SK-N-MC (cell line): ENCODE measurements at places on chromosomes 1 and 21.

- no peak for DNase-seq
Observed at GRCh38 chr1:22872981-22873664, 99.5 kb downstream of the LACTBL1 start.

DNA sequence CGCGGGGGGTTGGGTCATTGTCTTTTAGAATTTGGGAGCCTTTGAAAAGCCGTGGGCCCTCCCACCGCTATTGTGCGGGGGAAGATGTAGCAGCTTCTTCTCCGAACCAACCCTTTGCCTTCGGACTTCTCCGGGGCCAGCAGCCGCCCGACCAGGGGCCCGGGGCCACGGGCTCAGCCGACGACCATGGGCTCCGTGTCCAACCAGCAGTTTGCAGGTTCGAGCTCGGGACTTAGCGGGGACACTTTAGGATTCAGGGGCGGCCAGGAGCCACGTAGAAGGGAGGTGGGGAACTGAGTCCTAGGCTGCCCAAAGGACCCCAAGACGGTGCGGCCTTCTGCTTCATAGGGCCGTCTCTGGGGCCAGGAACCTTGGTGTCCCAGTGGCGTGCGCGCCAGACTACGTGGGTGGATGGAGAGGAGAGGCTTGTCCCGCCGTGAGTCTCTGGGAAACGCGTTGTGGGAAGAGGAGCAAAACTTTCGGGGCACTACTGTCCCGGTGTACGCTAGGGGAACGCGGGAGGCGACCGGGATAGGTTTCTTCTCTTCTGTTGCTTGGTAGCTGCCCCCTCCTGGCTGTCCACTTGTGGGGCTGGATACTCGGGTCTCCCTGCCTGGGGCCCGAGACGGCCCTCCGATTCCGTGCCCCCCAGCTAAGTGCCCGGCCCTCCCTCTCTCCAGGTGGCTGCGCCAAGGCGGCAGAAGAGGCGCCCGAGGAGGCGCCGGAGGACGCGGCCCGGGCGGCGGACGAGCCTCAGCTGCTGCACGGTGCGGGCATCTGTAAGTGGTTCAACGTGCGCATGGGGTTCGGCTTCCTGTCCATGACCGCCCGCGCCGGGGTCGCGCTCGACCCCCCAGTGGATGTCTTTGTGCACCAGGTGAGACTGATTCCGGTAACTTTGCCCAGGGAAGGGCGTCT is at the start of gene LIN28A:
Gene LIN28A (plus strand): TSS at position 112 of the 918 bp plus-strand sequence. CDS start 75 bp downstream, at position 187.
- DNase-seq = no peak

DNA sequence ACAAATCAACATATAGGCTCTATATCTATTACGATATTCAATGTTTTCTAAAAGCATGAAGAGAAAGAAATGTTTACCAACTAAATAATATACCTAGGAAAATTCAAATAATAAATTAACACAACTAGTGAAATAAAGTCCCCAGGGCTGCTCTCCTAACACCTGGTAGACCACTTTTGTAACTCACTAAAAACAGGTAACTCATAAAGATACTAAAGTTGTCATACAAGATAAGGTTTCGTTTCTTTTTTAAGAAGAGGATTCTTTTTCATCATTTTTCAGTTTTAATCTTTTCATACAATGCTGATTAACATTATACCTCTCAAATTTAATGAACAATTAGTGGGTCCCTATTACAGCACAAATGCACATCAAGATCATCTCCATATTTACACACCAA is 99.0 kb downstream of the ZZZ3 start:
- no peak for DNase-seq

DNA sequence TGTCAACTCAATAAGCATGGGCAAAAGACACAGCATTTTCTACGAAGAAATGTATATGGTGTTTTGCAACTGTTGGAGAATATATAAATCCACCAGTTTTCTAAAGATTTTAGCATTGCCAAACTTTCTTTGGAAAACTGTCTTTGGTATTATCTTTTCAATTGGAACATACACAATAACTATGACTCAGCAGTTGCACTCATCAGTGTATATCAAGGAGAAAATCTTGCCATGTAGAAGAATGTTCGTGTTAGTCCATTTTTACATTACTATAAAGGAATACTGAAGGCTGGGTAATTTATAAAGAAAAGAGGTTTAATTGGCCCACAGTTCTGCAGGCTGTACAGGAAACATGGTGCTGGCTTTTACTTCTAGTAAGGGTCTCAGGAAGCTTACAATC is 41.1 kb downstream of the PRKAA2 start:
- DNase-seq = no peak

DNA sequence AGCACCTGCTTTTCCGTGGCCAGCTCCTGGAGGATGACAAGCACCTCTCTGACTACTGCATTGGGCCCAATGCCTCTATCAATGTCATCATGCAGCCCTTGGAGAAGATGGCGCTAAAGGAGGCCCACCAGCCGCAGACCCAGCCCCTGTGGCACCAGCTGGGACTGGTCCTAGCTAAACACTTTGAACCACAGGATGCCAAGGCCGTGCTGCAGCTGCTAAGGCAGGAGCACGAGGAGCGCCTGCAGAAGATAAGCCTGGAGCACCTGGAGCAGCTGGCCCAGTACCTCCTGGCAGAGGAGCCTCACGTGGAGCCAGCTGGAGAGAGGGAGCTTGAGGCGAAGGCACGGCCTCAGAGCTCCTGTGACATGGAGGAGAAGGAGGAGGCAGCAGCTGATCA is 413 bp downstream of the UBL4B start:
- no peak for DNase-seq

DNA sequence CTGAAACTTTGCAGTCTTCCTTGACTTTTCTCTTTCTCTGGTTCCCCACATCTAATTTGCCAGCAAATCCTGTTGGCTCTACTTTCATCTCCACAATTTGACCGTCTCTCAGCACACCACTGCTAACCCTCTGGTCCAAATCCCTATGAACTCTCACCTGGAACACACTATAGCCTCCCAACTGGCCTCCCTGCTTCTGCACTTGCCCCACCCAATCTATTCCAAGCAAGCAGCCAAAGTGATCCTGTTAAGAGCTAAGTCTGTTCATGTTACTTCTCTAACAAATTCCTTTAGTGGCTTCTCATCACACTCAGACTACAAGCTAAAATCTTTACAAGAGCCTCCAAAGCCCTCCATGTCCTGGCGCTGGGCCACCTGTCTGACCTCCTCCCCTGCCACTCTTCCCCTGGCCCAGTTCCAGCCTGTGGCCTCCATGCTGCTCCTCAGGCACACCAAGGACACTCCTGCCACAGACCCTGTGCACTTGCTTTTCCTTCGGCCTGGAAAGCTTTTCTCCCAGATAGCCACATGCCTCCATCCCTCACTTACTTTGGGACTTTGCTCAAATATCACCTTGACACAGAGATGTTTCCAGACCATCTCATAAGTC is 104.1 kb downstream of the DTL start:
- no peak for DNase-seq

DNA sequence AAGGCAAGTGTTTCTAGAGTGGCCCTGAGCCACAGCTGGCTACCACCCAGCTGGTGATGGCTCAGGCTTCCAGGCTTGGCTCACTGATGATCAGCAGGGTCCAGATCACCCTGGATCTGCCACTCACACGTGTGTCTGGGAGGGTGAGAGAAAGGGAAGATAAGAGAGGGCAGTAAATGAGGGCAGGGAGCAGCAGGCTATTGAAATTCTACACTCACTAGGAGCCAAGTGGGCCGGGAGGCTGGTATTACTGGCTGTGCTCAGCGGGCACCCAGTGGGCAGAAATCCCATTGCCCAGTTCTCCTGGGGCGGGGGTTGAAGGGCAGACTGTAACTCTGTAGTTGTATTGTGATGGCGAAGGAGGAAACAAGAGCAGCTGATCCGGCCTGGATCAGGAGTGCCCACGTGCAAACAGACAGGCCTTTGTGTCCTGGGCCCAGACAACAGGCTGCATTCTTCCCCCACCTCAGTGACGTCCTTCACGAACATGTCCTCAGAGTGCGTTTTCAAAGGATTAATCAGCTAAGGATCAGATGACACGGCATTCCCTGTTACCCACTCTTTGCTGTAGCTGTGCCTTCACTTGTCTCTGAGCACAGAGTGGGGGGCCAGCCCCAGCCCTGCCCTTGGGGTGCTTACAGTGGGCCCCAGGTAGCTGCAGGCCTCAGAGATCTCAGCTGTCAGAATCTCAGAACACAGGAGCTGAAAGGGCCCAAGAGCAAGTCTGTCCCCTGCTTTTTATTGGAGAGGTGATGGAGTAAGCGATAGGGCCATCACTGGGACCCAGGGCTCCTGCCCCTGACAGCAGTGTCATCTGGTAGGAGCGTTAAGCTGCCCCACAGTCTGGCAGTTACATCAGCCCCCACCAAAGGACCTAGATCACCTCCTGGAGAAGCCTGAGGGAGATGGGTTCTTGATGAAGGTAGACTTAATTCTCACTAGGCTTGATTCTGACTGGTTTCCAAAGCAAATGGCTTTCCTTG is 60.5 kb downstream of the ATP1A1 start:
- DNase-seq = no peak
